ENCODE measurements at places on chromosomes 7 and 10. TPM values are rescaled to one million over a fixed set of nuclear protein-coding genes. Genes with fewer than 3 reads are reported as not detected.

- DNase-seq: peak; percentile 34
Measured at GRCh38 chr10:133528845-133529575, 1.8 kb downstream of the CYP2E1 start.

- no peak for DNase-seq
Measured at GRCh38 chr10:70540789-70541360, 61.7 kb downstream of the PRF1 start.

The ZNF239 gene
- 0.90 TPM for total RNA-seq

The ARL4A gene
- total RNA-seq: 41.2 TPM

GRCh38 chr7:45713669-45714520 lies 139.7 kb downstream of the ADCY1 start:
- DNase-seq: no peak

The MALRD1 gene
- 0.28 TPM for total RNA-seq

DNA sequence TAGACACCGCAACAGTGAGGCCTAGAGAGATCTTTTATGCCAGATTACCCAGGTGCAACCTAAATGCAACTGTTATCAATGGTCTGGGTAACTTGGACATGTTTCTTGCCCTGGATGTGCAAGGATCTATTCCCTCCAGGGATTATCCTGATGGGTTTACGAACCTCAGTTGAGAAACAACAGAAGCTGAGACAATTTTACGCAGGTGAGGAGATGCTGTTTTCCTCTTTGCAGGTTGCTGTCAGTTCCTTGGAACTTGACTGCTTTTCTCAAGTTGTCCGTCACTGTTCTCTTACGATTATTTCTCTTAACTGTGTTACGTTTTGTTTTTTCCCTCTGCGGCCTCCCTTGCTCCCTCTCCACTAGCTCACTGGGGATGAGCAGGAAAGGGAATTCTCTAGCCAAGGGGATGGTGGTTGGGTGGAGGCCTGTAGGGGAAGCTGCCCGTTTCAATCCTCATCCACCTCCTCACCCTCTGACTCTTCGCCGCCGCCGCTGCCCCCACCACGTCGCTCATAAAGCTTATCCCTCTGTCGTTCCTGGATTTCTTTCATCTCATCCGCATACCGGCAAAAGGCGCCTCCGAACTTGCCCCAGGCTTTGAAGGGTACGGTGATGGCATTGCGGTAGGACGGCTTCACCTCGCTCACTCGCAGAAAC lies 1.2 kb downstream of the PURB start:
- no peak for DNase-seq

The SLC35B4 gene
- 34.0 TPM for total RNA-seq

DNA sequence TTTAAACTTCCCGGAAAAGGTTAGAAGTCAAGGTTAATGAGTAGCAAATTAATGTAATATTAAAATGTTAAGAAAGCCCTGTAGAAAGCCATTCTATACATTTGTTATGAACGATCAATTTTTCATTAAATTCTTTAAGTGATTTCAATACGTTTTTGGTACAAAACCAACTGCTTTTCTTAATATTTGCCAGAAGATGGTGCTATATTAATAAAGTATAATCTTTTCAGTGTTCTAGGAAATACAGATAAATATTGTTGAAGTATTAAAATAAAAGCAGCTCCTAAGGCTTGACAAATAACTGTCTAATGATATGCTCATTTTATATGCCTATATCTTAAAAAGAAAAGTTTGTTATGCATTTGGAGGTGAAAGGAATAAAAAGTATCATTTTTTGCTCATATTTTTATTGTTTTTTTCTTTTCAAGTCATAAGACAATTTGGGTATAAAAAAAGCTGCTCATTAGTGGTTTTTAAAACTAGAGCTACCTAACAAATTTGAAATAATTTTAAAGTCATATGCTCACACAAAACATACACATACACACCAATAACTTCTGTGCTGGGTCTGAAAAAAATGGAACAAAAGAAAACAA lies 130.3 kb upstream of the POT1 start:
- no peak for DNase-seq

GRCh38 chr7:95845007-95845406 lies 72.7 kb downstream of the DYNC1I1 start:
- DNase-seq: no peak

- no peak for DNase-seq
Measured at GRCh38 chr7:31758755-31759154, 71.7 kb downstream of the PPP1R17 start.

- DNase-seq: peak; percentile 50
Measured at GRCh38 chr7:83655951-83656556, 7.1 kb upstream of the SEMA3E start.

DNA sequence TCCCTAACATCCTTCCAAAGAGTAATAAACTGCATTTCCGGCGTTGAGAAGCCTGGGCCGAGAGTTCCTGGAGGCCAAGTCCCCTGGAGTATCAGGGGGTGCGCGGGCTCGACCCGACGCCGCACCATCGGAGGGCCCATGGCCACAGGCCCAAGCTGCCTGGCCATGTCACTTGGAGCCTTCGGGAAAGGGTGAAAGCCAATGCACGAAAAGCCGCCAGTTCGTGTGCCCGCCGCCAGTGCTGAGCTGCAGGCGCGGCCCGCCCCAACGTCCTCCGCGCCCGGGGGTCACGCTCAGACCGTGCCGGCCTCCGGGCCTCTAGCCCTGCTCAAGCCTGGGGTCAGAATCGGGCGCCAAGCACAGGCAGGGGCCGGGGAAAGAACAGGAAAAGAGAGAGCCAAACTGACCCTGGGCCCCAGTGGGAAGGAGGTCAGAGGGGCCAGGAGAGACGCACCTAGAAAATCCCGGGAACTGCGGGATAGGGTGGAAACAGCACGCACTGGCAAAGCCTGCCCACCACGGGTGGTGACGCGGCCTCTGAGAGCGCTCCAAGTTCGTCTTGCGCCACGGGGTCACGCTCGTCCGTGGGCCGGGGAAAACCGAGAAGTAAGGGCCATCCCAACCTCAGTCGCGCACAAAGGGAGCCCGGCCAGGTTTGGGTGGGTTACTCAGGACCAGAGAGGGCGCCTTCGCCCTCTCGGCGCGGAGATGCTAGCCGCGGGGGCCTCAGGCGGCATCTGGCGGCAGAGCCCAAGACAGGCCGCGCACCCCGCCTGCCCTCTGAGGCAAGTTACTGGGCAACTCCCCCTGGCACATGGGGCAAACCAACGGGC lies 4.2 kb upstream of the EBF3 start:
- DNase-seq: peak; percentile 24

- DNase-seq: no peak
Measured at GRCh38 chr10:6197321-6197720, 5.4 kb upstream of the PFKFB3 start.

The DENND2A gene
- 41.0 TPM for total RNA-seq

DNA sequence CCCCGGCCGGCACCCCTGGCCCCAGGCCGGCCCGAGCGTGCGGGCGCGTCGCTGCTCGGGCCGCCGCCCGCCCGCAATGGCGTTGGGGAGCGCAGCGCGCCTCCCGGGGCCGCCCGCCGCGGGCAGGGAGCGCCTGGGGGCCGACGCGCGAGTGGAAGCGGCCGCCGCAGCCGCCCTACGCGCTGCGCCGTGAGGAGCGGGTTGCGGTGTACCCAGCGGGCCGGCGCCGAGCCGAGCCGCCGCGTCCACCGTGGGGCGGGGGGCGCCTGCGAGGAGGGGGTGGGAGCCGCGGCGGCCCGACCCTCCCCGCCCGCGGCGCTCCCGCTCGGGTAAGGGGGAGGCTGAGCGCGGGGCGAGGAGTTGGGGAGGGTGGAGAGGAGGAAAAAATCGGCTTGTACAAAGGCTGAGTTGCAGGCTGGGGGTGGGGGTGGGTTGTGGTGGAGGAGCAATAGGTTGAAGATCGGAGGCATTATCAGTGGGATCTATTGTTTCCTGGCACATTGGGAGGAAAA lies 473 bp downstream of the PPP1R9A start:
- peak; percentile 50 for DNase-seq

The TRIM50 gene
- 0.54 TPM for total RNA-seq

DNA sequence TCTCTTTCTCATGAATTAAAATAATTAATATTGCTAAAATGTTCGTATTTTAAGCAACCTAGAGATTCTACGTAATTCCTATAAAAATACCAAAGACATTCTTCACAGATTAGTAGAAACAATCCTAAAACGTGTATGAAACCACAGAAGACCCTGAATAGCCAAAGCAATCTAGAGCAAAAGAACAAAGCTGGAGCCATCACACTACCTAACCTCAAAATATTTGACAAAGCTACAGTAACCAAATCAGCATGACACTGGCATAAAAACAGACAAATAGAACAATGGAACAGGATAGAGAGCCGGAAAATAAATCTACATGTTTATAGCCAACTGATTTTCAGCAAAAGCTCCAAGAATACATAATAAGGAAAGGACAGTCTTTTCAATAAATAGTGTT lies 105.5 kb upstream of the PTN start:
- DNase-seq: no peak

The HMX3 gene
- not detected for total RNA-seq

The AHR gene
- total RNA-seq: 73.9 TPM

- no peak for DNase-seq
Measured at GRCh38 chr10:95798096-95798855, 42.3 kb downstream of the ENTPD1 start.

GRCh38 chr10:59279476-59279875 lies 82.9 kb downstream of the FAM13C start:
- no peak for DNase-seq
